ENCODE measurements at places on chromosomes 16 and 17.

DNA sequence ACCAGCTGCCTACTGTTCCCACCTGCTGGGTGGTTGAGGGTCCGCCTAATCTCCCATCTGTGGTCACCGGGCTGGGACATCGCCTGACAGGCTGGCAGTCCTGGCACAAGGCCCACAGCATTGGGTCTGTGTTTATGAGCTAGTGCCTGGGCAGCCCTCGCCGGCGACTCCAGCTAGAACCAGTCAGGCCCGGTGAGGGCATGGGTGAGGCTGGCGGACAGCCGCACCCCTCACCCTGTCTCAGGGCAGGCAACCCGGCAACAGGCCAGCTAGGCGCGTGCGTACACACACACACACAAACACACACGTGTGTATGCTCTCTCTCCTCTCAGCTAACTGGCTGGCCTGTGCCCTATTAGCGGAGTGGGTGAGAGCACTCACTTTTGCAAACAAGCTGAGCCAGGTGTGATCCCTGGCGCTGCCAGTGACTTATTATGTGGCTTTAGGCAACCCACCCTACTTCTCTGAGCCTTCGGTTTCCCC lies 10.4 kb downstream of the HSD11B2 start:
- DNase-seq, result peak; percentile 79

- no peak for DNase-seq
Measured at GRCh38 chr17:57143361-57143760, 58.3 kb downstream of the AKAP1 start.

GRCh38 chr16:17474572-17474971 lies 3.8 kb upstream of the XYLT1 start:
- DNase-seq, result no peak

- DNase-seq, result no peak
Measured at GRCh38 chr16:27181019-27181790, 22.1 kb upstream of the KDM8 start.

GRCh38 chr17:27345141-27345904 lies 51.4 kb downstream of the WSB1 start:
- DNase-seq, result no peak

DNA sequence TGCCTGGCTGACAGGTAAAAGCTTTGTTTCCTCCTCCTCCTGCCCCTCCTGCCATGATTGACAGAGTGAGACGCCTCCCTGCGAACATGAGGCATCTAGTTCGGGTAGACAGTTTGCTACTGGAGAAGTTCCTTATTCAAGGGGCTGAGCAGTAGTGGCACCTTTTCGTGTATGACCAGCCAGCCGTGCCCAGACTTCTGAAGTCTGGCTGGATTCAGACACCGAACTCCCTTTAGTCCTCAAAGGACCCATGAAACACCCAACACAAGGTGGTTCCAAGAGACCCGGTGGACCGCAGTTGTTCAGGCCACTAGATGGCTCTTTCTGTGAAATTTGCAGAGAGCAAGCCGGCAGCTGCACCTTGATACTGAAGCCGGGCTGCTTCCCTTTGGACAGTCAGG lies 192.8 kb downstream of the XYLT1 start:
- no peak for DNase-seq

- no peak for DNase-seq
Measured at GRCh38 chr17:82718986-82719685, 2.6 kb downstream of the FN3KRP start.

DNA sequence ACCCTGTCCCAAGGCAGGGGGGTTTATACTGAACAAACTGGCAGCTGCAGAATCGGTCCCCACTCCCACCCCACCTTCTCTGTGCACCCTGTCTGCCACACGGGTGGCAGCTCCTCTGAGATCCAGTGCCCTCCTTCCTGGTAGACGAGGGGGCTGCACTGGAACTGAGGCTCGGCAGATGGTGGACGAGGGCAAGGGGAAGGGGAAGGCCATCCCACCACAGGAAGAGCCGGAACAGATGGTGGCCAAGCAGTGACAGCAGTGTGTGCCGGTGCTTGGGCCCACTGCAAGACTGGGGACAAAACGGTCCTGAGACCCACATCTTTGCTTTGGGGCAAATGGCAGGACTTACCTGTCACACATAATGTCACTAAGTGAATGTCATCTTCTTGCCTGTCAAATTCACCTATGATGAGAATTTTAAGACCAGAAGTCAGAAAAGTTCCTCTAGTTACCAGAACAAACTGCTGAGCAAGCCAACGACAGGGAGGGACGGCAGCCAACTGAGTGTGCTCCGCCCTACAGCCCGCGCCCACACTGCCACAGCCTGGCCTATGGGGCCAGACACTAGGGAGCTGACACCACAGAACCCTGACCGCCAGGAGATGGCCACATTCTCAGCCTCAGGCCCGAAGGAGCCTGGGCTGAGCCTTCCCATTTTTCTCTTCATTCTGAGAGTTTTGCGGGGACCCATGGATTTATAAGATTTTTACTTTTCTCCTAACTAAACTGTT lies 14.4 kb downstream of the NTAN1 start:
- peak; percentile 86 for DNase-seq

- DNase-seq, result peak; percentile 84
Measured at GRCh38 chr17:4900231-4901107, 1.1 kb downstream of the C17orf107 start.

- DNase-seq, result no peak
Measured at GRCh38 chr17:40181205-40181604, 3.9 kb downstream of the RAPGEFL1 start.

Data from left lung (tissue), 14 donors.